Hepatocyte (in vitro differentiated cells): ENCODE measurements at places on chromosomes 16 and 17. TPM values are rescaled to one million over a fixed set of nuclear protein-coding genes. Genes with fewer than 3 reads are reported as not detected.
A peak's percentile ranks its signal among the peaks of the same experiment; 100 is the strongest.

GRCh38 chr17:55157165-55157564, 107.6 kb upstream of the HLF start:
- DNase-seq = no peak

DNA sequence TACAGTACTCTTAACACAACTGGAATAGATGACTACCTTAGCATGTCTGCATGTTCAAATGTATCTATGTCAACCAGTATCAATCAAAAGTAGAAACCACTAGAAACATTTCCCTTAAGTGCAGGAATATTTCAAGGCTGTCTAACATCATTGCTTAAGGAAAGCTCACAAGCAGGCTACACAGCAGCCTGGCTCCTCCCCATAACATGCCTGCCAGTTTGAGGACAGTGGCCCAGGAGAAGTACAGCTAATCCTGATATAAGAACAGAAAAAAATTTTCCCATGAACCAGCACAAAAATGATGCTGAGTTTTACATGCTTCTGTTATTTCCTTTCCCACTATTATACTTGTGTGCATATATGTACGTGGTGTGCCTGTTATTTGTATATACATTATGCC, 175.1 kb downstream of the MYO1D start:
- DNase-seq = peak; percentile 39

DNA sequence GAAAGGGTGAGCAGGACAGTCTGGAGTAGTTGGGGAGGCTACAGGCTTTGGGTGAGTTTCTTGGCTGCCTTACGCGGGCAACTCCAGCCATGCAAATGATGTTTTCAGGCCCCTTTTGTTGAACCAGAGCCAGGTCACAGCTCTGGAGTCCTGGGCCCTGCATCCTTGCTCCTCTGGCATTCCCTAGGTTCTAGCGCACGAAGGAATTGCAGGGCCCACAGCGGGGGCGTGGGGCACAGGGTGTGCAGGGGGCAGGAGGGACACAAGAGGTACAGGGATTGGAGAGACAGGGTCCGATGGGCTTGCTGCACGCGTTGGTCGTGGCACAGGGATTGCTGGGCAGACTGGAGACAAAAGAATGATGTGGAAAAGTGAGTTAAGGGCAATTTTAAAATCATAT, 3.6 kb downstream of the KRT31 start:
- no peak for DNase-seq

DNA sequence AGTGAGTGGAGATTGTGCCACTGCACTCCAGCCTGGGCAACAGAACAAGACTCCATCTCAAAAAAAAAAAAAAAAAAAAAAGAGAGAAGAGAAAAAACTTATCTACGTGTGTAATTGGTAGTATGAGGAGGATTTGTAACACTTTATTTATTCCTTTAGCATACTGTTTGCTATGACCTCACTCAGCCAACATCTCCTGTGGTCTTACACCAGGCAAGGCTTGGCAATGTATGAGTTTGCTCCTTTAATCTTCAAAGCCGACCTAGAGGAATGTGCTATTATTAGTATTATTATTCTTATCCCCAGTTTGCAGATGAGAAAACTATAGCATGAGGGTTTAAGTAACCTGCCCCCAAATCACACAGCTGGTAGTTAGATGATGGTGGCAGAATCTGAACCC, 35.8 kb upstream of the HAPSTR1 start:
- DNase-seq = no peak

- DNase-seq = no peak
These were observed 25.2 kb downstream of the WIPF2 start for GRCh38 chr17:40244255-40244654.

DNA sequence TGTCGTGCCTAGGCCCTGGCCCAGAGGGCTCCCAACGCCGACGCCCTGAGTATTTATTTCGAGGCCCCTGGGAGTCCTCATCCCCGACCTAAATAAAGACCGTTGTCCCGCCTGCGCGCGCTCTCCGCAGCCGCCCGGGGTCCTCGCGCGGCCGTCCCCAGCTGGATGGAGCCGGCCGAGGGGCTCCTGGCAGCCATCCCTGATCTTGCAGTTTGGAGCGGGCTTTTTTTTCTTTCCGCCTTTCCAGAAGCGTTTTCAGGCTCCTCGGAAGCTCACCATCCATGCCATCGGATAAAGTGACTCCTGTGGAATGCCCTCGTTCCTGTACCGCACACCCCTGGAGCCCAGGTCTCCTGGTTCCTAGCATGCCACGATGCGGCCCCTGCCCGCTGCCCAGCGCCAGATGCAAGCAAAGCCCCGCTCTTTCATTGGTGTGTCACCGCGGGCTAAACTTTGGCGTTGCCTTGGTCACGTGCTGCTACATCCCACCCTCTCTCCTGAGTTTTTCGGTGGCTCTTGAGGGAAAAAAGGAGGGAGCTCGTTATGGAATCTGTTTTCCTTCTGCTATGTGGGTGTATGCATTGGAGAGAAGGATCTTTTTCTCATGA, 716 bp downstream of the TMEM94 start:
- peak; percentile 71 for DNase-seq

DNA sequence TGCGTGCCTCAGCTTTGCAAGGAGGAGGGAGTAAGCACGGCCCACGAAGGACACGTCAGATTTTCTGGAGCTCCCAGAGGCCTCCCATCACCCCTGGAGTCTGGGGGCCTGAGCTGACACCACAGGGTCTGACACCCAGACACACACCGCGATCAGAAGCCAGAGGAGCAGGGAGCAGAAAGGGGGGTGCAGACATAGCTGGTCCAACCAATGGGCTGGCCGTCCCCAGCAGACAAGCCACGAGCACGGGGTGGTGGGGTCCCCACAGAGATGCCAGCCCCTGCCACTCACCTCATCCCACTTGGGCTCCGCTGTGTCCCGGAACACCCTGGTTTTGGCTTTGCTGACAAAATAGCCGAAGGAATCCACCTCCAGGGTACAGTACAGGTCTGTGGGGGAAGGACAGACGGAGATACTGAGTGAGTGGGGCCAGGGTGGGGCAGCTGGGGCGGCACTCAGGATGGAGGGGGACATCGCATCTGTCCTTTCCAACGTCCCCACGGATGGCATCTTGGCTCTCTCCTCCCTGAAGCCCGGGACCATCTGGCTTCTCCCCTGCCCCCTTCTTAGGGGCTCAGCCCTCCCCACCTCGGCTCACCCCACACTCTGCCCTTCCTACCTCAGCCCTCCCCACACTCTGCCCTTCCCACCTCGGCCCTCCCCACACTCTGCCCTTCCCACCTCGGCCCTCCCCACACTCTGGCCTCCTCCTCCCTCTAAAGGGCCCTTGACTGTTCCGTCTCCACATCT, 53.5 kb downstream of the TIMM22 start:
- DNase-seq = no peak

GRCh38 chr17:82490512-82491195, 28.9 kb upstream of the FOXK2 start:
- DNase-seq = no peak

GRCh38 chr17:59145571-59146096, 9.4 kb downstream of the SKA2 start:
- no peak for DNase-seq

DNA sequence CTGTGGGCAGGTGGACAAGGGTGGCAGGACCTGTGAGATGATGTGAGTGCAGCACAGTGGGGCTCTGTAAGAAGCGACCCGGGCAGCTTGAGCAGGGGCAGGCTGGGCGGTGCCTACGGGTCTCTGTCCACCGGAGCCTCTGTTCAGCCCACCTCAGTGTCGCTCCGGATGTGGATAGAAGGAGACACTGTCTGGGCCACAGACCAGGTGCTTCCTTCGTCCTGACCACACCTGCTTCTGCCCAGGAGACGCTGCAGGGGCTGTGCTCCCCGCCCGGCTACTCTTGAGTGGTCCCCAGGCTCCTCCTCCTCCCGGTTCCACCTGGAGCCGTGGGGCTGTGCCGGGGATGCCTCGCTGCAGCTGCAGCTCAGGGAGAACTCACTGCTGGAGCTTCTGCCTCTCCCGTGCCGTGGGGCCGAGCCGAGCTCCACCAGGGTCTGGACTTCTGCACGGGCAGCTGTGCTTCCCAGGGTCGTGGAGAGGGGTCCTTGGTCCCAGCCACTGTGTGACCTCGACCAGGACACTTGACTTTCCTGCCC, 21.5 kb downstream of the METRNL start:
- DNase-seq = peak; percentile 34

- DNase-seq = no peak
These were observed 24.1 kb upstream of the KCNJ16 start for GRCh38 chr17:70050931-70051330.

- DNase-seq = no peak
These were observed 20.1 kb downstream of the GLYR1 start for GRCh38 chr16:4826980-4827379.

DNA sequence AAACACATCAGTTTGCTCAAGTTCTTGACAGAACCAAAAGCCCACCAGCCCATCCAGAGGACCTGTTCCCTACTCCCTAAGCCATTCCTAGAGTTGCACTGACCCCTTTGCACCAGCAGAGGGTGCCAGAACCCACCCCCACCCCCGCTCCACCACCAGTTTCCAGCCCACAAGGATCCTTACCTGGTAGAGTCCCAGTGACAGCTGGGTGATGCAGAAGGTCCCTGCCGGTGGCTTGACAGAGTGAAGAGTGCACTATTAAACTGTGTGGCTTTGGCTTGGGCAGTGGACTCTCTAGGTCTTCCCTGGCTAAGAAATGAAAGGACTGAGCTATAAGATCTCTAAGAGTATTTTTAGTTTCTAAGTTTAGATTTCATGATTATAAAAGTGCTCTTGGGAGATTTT, 73.3 kb upstream of the MTMR4 start:
- peak; percentile 70 for DNase-seq

- no peak for DNase-seq
These were observed 127.9 kb upstream of the MON1B start for GRCh38 chr16:77062878-77063675.

DNA sequence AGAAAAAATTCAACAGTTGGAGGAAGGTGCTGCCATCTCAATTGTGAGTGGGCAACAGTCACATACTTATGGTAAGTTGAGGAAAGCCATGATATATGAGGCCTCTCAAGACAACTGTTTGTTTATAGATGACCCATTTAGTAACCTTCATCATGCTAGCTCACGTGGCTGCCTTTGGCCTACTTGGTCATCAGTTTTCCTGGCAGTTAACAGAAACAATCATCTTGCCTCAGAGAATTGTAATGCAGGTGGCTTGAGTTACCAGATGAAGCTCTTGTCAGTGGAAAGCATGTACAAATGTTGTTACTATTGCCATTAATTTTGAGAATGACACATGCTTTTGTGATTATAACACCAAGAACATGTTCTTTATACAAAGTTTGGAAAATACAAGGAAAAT, 14.7 kb downstream of the TPPP3 start:
- no peak for DNase-seq

DNA sequence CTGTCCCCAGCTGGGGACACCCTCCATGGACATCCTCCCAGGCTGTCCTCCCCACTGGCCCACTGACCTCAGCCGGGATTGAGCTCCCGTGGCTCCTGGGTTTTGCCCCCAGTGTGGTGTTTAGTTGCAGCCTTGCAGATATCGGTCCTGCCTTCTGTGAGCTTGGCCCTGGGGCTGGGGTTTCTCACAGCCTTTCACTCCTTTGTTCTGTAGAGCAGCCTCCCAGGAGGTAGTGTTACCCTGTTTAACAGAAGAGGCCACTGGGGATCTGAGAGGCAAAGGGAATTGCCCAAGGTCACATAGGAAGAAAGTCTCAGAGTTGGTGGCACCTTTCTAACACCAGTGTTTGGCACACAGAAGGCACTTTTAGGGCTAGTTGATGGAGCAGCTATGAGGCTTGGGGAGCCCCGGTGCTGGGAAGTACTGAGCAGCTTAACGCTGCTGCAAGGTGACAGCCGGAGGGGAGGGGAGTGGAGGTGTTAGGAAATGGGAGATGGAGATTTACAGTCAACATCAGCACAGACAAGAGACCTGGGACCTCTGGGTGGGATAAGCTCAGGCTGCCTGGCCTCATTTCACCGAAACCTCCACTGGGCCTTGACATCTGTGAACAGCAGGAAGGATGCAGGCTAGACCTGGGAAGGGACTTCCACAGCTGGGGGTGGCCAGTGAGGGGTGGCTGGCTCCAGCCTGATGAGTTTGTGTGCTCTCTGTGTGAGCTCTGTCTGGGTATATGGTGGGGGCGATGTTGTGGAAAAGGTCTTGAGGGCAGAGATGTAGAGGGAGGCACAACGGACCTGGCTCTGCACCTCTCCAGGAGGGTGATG, 26.1 kb downstream of the CACNA1G start:
- no peak for DNase-seq

- peak; percentile 16 for DNase-seq
These were observed 38.3 kb upstream of the CRHR1 start for GRCh38 chr17:45745601-45746494.

- DNase-seq = peak; percentile 83
These were observed 37.0 kb upstream of the ZNF750 start for GRCh38 chr17:82876602-82877379.

GRCh38 chr17:10875430-10875851, 37.6 kb upstream of the PIRT start:
- DNase-seq = peak; percentile 62

DNA sequence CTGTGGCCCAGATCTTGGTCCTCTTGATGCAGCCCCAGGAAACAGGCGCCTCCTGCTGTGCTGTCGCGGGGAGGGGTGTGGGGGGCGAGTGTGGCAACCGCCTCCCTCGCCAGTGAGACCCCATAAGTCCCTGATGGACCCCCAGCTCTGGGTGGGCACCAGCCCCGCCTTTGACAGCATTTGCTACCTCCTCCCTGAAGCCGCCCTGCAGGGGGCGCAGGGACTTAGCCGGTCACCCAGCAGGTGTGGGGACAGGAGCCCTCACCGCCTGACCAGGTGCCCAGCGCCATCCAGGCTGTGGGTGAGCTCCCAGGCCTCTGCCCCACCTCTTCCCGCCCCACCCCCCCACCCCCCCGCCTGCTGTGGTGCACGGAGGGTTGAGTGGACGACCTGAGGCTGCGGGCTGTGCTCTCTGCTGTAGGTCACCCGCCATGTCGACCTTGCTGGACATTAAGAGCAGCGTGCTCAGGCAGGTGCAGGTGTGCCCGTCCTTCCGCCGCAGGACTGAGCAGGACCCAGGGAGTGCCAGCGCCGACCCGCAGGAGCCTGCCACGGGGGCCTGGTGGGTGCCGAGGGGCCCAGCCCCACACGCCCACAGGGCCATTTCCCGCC, 4.8 kb downstream of the BAIAP3 start:
- DNase-seq = peak; percentile 74

Gene GSG1L
- not detected in 2 replicates for total RNA-seq

Gene CCL11
- total RNA-seq = 0.40 TPM in 1 of 2 replicates, not detected in the other

Gene SEC14L5
- 0.20 and 3.5 TPM in 2 replicates for total RNA-seq

Gene WNT9B
- 2.6 and 3.0 TPM in 2 replicates for total RNA-seq

Gene ALKBH5
- 56.6 and 68.6 TPM in 2 replicates for total RNA-seq

Gene ATP6V0A1
- 58.3 and 71.4 TPM in 2 replicates for total RNA-seq

Gene EPOP
- total RNA-seq = 0.92 and 0.93 TPM in 2 replicates
